Stimulated activated CD4-positive, alpha-beta T cell treated with anti-CD3 and anti-CD28 coated beads, TNF-alpha, amount 100 ng/mL, for 24 hours (primary cell): ENCODE measurements at places on chromosomes 11 and 22.

- DNase-seq = no peak
These were observed 51.6 kb upstream of the TTLL12 start for GRCh38 chr22:43238526-43239006.

DNA sequence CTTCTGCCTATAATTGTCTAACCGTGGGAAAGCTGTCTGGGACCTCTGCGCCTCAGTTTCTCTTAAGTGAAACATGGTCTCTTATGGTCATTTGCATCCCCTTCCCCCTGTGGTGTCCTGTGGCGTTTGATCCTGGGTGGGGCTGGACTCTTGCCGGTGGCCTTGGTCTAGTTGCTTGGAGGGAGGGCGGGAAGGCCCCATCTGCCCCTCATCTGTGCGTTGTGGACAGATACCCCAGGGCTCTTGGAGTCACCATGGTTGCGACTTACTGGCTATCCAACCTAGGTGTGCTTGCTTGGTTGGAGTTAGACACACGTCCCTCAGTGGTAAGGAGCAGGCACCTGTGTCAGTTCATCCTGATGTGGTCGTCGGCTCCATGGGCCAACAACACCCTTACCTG lies 15.2 kb downstream of the SHANK3 start:
- DNase-seq = no peak

DNA sequence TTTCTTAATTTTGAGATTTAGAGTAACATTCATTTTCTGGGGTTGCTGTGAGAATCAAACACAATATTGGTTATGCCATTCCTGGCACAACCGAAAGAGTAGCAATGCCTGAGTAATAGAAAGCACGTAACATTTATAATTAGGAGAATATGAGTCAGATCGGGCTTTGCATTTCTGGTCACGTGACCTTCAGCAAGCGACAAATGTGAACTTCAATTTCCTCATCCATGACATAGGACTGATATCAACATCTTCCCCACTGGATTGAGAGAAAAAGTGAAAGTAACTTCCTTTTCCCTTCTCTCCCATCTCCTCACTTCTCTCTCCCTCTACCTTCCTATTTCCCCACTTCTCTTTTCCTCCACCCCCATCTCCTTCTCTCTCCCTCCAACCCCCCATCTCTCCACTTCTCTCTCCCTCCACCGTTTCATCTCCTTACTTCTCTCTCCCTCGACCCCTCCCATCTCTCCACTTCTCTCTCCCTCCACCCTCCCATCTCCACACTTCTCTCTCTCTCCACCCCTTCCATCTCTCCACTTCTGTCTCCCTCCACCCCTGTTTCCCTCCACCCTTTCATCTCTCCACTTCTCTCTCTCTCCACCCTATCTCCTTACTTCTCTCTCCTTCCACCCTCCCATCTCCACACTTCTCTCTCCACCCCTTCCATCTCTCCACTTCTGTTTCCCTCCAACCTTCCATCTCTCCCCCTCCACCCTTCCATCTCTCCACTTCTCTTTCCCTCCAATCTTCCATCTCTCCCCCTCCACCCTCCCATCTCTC lies 33.5 kb upstream of the CAT start:
- no peak for DNase-seq

- DNase-seq = no peak
These were observed 16.3 kb downstream of the FAT3 start for GRCh38 chr11:92240916-92241315.

DNA sequence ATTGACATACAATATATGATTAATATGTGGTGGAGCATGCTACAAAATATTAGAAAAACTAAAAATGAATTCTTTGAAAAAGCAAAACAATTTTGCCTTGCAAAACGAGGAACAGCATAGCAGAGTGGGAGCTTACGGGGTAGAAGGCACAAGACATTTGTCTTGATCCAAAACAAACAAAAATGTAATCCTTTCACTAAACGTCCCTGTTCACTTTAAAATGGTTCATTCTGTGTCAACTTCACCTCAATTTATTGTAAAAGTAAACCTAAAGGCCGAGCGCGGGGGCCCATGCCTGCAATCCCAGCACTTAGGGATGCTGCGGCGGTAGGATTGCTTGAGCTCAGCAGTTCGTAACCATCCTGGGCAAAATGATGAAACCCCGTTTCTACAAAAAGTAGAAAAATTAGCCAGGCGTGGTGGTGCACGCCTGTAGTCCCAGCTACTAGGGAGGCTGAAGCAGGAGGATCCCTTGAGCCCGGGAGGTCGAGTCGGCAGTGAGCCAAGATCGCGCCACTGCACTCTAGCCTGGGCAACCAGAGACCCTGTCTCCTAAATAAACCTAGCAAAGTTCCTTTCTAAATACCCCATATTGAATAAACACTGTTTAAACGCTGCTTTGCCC lies 2.0 kb downstream of the PRDM10 start:
- no peak for DNase-seq

DNA sequence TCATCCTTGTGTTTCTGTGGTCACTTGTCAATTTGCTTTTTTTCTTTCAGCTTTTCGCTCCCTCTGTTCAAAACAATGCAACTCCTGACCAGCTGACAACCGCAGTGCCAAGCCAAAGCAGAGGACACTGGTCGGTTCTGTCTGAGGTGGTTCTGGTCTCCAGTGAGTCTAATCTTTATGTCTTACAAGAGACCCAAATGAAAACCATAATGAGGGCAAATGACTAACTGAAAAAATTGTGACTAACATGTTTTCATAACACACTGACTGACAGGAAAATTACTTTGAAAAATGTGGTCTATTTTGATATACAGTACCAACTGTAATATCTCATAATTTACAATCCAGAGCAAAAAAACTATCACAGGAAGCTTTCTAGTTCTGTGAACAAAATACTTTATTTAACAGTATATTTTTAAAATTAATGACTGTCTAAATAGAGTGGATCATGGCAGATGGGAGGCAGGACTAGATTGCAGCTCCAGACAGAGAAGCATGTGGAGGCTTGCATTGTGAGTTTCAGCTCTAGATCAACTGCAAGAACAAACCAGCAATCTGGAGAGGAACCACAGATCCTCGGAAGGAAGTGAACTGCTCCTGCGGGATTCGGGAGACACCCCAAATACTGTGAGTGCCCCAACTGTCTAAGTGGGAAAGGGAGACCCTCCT lies 311.8 kb downstream of the SBF2 start:
- no peak for DNase-seq

DNA sequence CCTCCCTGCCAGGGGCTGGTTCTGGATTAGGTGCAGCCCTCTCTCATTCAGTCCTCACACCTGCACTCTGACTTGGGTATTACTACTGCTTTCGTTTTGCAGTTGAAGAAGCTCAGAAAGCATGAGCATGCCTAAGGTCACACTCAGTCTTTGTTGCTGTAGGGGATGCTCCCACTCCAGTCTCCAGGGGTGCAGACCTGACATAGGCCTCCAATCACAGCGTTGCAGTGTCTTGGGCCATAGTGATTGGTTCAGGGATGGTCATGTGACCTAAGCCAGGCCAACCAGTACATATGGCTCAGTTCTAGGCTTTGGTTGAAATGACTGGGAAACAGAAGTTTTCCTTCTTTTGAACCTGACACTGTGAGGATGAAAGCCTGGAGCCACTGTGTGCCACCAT lies 61.7 kb downstream of the FBXO7 start:
- no peak for DNase-seq

DNA sequence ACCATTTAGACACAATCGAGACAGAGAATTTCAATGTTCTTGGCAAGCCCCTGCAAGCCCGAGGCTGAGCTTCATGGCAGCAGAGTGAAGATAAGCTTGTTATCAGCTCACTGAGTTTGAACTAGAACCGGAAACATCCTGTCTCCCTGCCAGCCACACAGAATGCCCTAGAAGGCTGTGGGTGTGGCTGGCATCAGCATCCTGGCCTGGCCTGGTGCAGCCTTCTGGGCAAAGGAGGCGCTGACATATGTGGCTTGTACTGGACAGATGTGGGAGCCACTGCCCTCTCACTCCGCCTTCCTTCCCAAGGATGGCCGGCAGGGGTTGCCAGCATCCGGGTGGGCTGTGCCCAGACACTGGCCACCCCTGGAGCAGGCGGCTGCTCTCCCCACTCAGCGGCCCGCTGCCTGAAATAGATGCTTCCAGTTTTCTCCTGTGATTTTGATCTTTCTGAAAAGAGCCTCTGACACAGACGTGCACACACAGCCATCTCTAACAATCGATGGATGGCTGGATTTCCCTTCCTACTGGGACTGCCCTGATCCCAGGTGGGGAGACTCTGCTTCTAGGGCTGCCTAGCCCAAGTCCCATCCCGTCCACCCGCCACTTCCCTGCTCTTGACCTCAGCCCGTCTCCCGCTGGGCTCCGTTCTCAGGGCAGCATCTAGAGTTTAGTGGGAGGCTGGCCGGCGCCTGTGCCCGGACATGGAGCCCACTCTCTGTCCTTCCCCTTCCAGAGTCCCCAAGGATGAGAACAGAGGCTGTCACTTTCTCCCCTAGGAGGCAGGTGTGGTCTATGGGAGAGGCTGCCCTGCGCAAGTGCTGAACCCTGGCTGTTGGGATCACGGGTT lies 149.7 kb downstream of the CTTN start:
- no peak for DNase-seq

DNA sequence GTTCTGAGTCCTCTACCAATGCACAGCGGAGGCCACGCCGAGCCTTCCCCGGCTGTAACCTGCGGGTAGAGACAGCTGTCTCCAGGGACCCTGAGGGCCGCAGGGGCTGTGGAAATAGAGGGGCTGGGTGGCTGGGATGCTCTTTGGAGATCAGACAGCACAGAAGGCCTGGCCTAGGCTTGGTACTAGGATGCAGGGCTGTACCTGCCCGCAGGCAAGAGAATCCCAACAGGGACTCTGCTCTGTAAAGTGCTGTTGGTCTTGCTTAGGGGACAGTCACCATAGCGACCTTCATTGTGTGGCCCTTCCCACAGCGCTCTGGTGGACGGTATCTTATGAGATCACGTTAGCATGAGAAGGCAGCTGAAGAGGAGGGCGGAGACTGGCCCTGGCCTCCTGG lies 11.3 kb upstream of the KCNJ5 start:
- no peak for DNase-seq

GRCh38 chr11:44203270-44204043 lies 106.5 kb downstream of the ALX4 start:
- DNase-seq = no peak

DNA sequence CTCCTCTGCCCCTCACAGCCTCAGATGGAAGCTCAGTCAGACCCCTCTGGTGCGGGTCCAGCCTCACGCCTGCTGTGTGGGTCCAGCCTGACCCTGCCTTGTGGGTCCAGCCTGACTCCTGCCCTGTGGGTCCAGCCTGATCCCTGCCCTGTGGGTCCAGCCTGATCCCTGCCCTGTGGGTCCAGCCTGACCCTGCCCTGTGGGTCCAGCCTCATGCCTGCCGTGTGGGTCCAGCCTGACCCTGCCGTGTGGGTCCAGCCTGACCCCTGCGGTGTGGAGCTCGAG lies 445.3 kb downstream of the BRD1 start:
- no peak for DNase-seq

GRCh38 chr11:100825626-100826025 lies 138.5 kb downstream of the ARHGAP42 start:
- no peak for DNase-seq

- no peak for DNase-seq
These were observed 209.8 kb upstream of the MTNR1B start for GRCh38 chr11:92759571-92760214.

- DNase-seq = no peak
These were observed 7.2 kb downstream of the MUC5B start for GRCh38 chr11:1230121-1230455.

- DNase-seq = no peak
These were observed 123.3 kb upstream of the LUZP2 start for GRCh38 chr11:24373516-24373915.

DNA sequence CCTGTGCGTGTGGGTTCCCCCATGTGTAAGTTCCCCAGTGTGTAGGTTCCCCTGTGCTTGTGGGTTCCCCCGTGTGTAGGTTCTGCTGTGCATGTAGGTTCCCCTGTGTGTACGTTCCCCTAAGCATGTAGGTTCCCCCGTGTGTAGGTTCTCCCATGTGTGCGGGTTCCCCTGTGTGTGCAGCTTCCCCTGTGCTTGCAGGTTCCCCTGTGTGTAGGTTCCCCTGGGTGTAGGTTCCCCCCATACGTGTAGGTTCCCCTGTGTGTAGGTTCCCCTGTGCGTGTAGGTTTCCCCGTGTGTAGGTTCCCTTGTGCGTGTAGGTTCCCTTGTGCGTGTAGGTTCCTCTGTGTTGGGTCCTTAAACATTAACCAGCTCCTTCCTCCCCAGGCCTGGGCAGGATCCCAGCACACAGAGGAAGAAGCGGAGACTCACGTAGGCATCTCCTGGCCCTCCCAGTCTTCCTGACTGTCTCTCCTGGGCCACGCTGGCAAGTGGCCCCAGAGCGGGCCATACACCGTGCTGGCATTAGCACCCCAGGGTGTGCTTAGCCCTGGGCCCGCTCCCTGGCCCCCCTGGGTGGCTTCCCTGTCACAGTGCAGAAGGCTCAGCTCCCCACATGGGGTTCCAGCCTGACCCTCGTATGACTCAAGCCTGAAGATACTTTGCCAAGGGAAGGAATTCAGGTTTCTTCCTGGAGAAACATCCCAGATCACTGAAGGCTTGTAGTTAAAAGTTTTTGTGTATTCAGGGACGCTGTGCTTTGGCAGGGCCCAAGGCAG lies 2.8 kb upstream of the GRAMD4 start:
- DNase-seq = no peak
